Mesangial cell (primary cell): ENCODE measurements at places on chromosomes 11 and 22. TPM values are rescaled to one million over a fixed set of nuclear protein-coding genes. Genes with fewer than 3 reads are reported as not detected.

POU2AF3 gene
- total RNA-seq: 0.25 and 0.33 TPM in 2 replicates

TEF gene
- total RNA-seq: 2.8 and 9.9 TPM in 2 replicates

MIEF1 gene
- total RNA-seq: 26.6 and 29.9 TPM in 2 replicates

LRRC56 gene
- 0.33 and 2.3 TPM in 2 replicates for total RNA-seq

TBRG1 gene
- 17.8 and 24.1 TPM in 2 replicates for total RNA-seq

OR10A5 gene
- not detected in 2 replicates for total RNA-seq

ST14 gene
- 0.98 and 4.3 TPM in 2 replicates for total RNA-seq

FXYD6 gene
- 12.2 and 17.4 TPM in 2 replicates for total RNA-seq

ACR gene
- not detected in 2 replicates for total RNA-seq

GAS2 gene
- total RNA-seq: 1.9 and 2.4 TPM in 2 replicates

MS4A1 gene
- not detected in 2 replicates for total RNA-seq

TECTA gene
- total RNA-seq: under 0.01 and 0.63 TPM in 2 replicates

APOL1 gene
- total RNA-seq: 4.1 and 20.2 TPM in 2 replicates

SCGB1C1 gene
- 1.9 TPM in 1 of 2 replicates, not detected in the other for total RNA-seq

APOA1 gene
- total RNA-seq: 0.25 TPM in 1 of 2 replicates, not detected in the other

ART1 gene
- total RNA-seq: not detected in 2 replicates

PARVB gene
- total RNA-seq: 67.3 and 86.0 TPM in 2 replicates

GGTLC3 gene
- not detected in 2 replicates for total RNA-seq
